SW 1271 (cell line): ENCODE measurements at places on chromosomes 4 and X.

- no peak for DNase-seq
Observed at GRCh38 chrX:46575586-46575985, 2.0 kb downstream of the CHST7 start.

- no peak for DNase-seq
Observed at GRCh38 chr4:119729835-119730670, 101.4 kb upstream of the PDE5A start.

- no peak for DNase-seq
Observed at GRCh38 chrX:139194571-139195280, 335.8 kb upstream of the F9 start.

GRCh38 chrX:1903236-1903935 lies 288.5 kb downstream of the ASMT start:
- no peak for DNase-seq

DNA sequence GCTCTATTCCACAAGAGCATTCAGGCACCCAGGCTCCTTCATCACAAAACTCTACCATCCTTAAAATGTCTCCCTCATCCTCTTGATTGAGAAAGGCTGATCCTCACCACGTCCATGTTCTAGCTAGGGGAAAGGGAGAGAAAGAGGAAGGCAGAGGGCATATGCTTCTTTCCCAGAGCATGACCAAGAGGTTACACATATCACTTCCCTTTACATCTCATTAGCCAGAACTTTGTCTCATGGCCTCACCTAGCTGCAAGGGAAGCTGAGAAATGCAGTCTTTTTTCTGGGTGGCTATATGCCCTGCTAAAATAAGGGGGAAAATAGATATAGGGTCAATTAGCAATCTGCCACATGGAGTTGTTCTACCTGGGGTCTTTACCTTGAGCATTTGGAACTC lies 42.7 kb downstream of the LONRF3 start:
- DNase-seq: no peak

DNA sequence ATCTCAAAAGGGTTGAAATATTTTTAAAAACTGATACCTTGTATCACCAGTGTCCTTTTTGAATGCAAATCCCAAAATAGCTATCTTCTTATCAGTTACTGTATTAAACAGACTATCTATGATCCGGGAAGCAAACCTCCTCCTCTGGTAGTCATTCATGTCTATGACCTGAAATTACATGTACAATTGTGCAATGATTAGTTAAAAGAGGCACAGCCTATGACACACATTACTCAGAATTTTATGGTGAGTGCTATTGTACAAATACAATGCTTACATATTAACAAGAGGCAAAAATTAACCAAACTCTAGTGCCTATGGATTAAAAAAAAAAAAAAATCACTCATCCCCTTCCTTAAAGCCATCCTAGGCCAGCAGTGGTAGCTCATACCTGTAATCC lies 21.7 kb downstream of the UGDH start:
- DNase-seq: no peak

DNA sequence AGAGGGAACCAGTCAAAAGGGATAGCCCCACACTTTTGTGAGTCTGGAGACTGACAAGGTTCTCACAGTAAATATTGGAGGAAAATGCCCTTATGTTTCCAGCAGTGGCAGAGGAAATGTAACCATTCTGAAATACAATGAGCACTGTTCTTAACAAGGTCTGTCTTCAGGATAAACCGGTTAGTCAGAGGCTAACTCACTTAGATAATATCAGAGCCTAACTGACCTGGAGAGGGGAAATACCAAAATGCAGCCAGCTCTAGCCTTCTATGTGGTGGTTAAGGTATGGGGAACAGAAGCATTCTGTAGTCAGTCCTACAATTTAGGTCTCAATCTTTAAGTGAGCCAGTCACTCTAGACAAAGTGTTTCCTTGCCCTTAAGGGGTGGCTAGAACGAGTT lies 70.8 kb downstream of the TBCK start:
- no peak for DNase-seq
